ENCODE measurements at places on chromosomes 7 and 10.
A peak's percentile ranks its signal among the peaks of the same experiment; 100 is the strongest.

- DNase-seq: no peak
Measured at GRCh38 chr7:86926732-86927131, 132.7 kb downstream of the ELAPOR2 start.

- DNase-seq: peak; percentile 22
Measured at GRCh38 chr7:149791-150636, 42.4 kb upstream of the FAM20C start.

- no peak for DNase-seq
Measured at GRCh38 chr10:63703740-63704345, 182.6 kb downstream of the REEP3 start.

DNA sequence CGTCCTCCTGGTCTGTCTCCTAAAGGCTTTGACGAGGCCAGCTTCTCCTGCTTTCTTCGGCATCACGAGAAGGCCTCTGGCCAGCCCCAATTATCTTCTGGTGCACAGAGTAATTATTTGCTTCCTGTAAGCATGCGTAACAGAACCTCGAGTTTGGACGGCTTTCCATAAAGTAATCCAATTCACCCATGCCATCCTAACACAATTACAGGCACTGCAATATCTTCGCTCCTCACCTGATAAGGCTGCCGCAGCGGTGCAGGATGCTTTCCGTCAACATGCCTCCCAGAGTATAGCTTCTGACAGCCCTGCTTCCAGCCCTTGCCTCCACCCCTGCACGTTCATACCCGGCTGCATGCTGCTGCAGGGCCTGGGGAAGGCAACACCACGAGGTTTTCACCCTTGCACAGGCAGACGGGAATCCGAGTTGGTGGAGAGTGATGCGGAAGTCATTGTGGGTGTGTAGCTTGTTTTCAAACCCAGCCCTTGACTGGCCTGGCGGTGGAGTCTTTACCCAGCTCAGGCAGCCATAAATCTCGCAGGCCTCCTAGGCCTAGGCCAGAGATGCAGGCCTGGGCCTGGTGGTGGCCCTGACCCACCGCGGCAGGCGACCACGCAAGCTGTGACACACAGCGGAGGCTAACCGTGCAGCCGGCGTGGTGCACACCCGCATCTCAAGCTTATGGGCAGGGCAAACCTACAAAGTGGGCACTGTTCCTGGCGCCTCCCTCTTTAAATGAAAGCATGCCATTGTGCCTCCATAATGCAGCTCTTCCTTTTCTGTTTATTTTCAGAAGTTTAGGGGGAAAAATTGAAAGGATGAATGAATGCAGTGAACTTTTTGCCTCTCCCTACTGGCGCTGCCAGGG, 12.7 kb downstream of the EBF3 start:
- no peak for DNase-seq

DNA sequence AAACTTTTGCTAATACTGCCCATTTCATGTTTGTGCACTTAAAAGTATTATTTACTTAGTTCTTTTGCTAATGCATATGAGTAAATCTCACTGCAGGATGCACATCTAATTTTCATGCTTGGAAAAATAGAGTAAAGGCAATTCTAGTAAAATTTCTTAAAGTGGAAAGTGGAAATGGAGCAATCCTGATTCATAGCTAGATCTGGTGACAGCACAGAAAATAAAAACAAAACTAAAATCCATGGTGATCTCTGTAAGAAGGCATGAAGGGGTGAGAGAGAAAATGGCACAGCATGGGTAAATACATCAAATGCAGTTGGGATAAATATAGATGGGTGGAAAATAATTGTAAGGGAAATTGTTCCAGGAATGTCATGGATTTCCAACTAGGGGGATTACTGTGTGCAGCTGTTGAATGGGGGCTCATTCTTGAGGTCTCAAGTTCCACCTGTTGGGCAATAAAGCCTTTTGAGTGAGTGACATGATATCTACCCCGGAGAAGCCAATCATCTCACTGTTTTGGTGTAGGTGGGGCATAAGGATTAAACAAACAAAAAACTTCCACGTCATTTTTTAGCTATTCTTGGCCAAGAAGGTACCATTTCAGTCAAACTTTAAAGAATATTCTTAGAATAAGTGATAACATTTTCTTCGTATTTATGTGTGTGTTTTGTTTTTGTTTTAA, 1.7 kb upstream of the MCU start:
- DNase-seq: no peak

DNA sequence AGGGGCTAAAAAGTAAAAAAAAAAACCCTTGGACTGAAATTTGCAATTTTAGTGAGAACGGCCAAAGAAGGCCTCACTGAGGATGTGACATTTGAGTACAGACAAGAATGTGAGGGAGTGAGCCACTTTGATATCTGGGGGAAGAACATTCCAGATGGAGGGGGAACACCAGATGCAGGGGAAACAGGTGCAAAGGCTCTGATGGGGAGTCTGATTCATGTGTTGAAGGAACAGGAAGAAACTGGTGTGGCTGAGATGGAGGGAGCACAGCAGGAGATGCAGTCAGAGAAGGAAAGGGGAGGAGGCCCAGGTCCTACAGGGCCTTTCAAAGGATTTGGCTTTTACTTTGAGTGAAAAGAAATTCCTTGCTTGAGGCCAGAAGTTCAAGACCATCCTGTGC, 615.7 kb upstream of the NRP1 start:
- no peak for DNase-seq

- no peak for DNase-seq
Measured at GRCh38 chr10:131490991-131491594, 179.6 kb upstream of the TCERG1L start.

GRCh38 chr10:110296966-110297365, 7.8 kb downstream of the SMNDC1 start:
- DNase-seq: no peak

DNA sequence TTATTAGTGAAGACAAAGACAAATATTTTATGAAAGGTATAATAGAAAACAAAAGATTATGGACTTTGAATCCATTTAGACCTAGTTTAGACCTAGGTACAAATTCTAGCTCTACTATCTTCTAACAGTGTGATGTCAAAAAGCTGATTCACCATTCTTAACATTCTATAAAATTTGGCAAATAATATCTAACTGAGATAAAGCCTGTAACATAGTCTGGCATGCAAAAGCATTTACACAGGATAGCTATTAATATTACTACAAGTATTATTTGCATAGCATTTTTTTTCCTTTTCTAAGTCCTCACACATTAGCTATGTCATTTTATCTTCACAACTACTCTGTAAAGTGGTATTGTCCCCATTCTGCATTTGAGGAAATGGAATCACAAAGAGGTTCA, 179.6 kb upstream of the LRRTM3 start:
- no peak for DNase-seq

- no peak for DNase-seq
Measured at GRCh38 chr10:30436191-30436611, 2.2 kb downstream of the MAP3K8 start.

DNA sequence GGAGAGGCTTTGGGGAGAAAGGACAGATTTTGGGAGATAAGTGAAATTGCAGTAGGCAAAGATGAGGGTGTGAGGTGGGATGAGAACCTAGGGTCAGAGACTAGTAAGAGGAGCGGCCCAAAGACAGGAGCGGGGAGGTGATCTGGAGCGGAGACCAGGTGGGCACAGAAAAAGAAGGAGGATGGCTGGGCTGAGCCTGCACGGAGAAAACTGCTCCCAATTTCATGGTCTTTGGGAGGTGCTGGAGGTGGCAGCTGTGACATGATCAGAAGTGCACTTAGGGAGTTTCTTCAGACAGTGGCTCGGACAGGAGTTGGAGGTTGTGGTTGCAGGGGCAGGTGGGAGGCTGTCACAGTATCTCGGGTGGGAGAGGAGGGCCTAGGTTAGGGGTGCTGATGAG, 232.8 kb downstream of the SKAP2 start:
- DNase-seq: no peak
